ENCODE measurements at places on chromosomes 12 and 14.

GRCh38 chr14:104753528-104754212 is 723 bp downstream of the SIVA1 start:
- no peak for DNase-seq

GRCh38 chr14:93628048-93628447 is 160.2 kb downstream of the PRIMA1 start:
- DNase-seq, result no peak

DNA sequence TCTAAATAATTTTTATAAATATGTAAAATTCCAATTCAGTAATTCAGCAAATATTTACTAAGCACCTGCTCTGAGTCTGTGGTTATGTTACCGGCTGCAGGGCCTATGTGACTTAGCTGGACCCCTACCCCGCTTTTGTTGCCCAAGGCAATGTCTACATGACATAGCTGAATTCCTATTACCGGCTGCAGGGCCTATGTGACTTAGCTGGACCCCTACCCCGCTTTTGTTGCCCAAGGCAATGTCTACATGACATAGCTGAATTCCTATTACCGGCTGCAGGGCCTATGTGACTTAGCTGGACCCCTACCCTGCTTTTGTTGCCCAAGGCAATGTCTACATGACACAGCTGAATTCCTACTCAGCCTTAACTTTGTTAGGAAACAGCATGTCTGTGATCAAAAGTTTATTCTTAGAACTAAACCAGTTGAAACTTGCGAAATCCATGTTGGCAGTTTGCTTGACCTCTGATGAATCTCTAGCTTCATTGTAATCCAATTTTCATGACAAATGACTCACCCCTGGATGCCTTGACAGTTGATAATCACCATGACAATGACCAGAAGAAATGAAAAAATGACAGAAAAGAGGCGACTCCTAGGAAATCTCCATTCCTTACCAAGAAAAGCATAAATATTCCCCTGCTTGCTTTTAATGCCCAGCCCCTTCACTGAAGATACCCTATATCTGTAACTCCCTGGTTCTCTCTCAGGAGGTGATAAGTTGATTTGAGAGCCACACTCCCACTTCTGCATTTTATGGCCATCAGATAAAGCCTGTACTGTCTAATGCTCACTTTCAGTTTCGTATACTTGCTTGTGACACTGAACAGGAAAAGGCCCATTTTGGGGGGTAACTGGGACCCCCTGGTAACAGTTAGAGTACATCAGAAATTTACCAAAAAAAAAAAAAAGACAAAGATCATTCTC is 148.4 kb upstream of the SYT10 start:
- DNase-seq, result peak; percentile 70

GRCh38 chr12:85713373-85713772 is 122.8 kb downstream of the RASSF9 start:
- no peak for DNase-seq

- DNase-seq, result no peak
Measured at GRCh38 chr12:6392504-6392903, 8.5 kb downstream of the LTBR start.

- DNase-seq, result peak; percentile 60
Measured at GRCh38 chr12:105262461-105263184, 26.6 kb upstream of the APPL2 start.

- DNase-seq, result peak; percentile 97
Measured at GRCh38 chr14:68535404-68536017, 257.4 kb downstream of the ZFP36L1 start.

DNA sequence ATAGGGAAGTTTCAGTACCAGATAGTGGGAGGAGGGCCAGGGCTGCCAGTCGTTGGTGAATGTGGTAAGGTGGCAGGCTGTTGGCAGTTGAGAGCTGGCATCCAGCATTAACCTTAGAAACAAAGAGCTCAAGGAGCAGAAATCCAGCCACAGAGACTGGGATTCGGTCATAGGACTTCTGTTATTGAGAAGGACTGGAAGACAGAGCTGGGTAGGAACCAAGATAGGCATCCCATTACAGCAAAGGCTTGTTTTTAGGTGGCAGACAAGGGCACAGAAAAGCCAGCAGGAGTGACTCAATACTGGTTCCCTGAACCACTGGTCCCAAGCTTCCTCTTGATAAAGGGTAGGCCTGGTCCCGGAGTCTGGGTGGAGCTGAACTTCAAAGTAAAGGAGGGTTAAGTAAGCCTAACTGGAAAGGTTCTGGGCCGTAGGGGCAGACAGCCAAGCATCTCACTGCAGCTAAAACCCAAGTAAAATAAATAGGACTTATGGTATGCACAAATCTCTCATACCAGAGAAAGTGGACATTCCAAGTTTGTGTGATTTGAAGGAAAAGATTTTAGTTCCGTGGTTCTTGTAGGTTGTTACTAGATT is 147.9 kb downstream of the ETV6 start:
- DNase-seq, result peak; percentile 99

GRCh38 chr14:69090187-69090789 is 62.6 kb downstream of the DCAF5 start:
- DNase-seq, result peak; percentile 47

- no peak for DNase-seq
Measured at GRCh38 chr14:105389534-105389933, 8.8 kb upstream of the TEX22 start.

DNA sequence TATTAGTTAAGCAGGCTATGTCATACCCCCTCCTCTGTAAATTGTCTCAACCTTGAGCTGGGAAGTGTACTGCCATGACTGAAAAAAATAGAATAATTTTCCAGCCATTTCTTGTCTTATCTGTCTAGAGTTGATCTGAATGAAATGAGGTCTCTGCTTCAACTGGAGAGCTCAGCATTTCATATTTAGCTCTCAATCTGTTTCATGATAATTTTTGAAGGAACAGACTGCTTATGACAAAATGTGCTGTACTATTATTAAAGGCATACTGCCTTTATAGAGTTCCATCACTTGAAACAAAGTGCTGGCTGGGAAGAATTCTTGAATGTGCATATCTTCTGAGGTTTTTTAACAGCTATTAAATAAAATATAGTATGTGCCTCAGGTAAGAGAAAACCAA is 19.1 kb downstream of the PTPRO start:
- no peak for DNase-seq

- no peak for DNase-seq
Measured at GRCh38 chr12:12715459-12716150, 1.6 kb upstream of the CDKN1B start.

- peak; percentile 67 for DNase-seq
Measured at GRCh38 chr12:14951851-14952250, 9.6 kb downstream of the ARHGDIB start.

DNA sequence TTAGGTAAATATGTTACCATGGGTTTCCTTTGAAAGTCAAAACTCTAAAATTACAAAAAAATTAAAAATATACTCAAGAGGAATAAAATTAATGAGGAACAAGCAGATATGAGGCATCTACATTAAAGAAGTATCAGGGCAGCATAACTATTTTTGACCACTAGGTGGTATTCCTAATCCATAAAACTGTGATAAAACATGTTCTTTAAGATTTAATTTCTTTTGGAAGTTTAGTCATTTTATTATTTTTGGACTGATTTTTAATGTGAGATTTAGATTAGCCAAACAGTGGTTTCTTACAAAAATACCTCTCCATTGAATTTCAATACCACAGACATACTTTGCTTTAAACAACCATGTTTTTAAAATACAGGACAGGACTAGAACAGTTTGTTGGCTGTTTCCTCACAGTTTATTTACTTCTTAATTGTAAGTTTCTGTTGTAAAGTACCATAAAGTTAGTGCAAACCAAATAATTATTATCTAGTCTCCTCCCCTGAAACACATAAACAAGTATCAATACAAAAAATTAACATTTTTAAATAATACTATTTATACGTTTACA is 49.8 kb downstream of the NTS start:
- DNase-seq, result peak; percentile 52

DNA sequence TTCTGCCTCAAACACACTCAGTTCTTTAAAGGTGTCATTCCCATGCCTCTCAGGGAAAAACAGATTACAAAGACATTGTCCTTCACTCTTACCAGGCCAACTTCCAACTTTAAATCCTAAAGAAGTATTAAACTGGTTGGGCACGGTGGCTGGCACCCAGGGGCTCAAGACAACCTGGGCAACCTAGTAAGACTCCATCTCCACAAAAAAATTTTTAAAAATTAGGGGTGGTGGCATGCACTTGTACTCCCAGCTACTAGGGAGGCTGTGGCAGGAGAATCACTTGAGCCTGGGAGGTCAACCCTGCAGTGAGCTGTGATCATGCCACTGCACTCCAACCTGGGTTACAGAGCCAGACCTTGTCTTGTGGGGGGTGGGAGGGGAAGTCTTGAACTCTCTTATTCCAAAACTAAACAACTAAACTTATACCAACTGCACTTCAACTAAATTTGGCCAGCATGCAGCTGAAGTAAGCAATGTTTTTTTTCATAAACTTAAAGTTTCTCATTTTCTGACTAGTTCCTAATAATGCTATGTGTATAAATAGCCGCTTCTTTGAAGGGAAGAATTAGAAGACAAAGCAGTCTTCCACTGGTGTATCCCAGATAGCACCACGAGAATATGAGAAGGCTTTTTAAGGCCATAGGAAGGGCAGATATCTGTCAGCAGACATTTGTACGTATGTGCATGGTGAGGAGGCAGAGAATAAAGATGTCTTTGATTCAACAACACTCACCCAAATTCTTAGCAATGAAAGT is 2.4 kb downstream of the SLC11A2 start:
- DNase-seq, result no peak

GRCh38 chr12:54328595-54329337 is 3.8 kb downstream of the COPZ1 start:
- no peak for DNase-seq

GRCh38 chr14:23122086-23122485 is 3.0 kb upstream of the CEBPE start:
- no peak for DNase-seq

GRCh38 chr12:27498149-27498548 is 25.9 kb upstream of the PPFIBP1 start:
- DNase-seq, result no peak

GRCh38 chr12:131832321-131833231 is 4.4 kb downstream of the MMP17 start:
- peak; percentile 49 for DNase-seq

Measured in fibroblast of skin of back (primary cell).